IMR-90 (cell line): ENCODE measurements at places on chromosomes 5 and 9. TPM values are rescaled to one million over a fixed set of nuclear protein-coding genes. Genes with fewer than 3 reads are reported as not detected.

FNBP1 gene
- 15.4 and 21.4 TPM in 2 replicates for total RNA-seq

RNF183 gene
- not detected in 2 replicates for total RNA-seq

IL3 gene
- not detected in 2 replicates for total RNA-seq

ADGRD2 gene
- total RNA-seq, result not detected in 2 replicates

DNA sequence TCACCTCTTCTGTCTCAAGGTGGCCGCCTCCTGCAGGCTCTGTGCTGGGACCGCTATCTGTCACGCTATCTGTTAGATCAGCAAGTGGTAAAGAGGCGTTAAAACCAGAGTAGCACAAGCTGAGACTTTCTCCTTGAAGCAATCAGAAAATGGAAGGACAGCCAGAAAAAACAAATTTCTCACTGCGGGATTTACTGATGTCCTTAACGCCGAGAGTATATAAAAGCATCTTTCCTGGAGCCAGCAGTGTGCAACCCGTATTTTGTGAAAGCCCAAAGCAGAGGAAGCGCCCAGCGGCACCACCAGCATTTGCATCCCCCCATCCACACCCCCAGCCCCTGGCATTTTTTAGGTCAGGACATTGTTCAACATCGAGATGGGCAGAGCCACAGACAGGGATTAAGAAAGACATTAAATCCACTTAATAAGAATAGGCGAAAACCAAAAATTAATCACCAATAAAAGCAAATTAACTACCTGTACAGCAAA is 48.6 kb downstream of the DUSP1 start:
- H3K36me3 ChIP-seq, result no peaks in the 10 kb centered on the region
- no peak for DNase-seq
- H3K4me1 ChIP-seq, result peaks cover 5% of the 10 kb centered on the region
- H3K27ac ChIP-seq, result no peak overlapping the region
- no peak overlapping the region for H3K4me3 ChIP-seq

- no peaks in the 10 kb centered on the region for H3K36me3 ChIP-seq
- DNase-seq, result no peak
- H3K27me3 ChIP-seq, result no peaks in the 10 kb centered on the region
- no peak overlapping the region for H3K4me3 ChIP-seq
- H3K4me1 ChIP-seq, result no peaks in the 10 kb centered on the region
These were observed 26.3 kb downstream of the SPZ1 start for GRCh38 chr5:80346055-80346454.

DNA sequence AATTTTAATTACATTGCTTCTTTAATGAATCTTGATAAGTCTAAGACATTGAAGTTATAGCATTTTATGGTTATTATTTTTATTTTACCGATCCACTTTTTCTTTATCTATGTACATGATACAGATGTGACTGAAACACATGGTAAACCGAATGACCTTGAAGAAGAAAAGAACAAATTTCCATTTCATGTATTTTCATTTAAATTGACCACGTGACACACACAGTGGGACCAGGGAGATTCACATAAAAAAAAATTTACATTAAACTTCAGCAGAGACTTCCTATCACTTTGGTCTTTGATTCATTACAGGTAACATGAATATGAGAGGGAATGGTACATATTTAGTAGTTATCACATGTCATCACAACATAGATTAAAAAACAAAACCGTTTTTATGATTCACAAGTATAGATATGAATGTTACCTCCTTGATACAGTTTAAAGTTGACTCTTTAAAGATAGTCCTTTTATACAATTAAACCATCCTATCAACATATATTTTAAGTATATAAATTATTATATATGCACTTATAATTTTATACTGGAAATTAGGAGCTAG is 133.1 kb downstream of the ZCCHC7 start:
- no peak overlapping the region for H3K4me3 ChIP-seq
- no peaks in the 10 kb centered on the region for H3K36me3 ChIP-seq
- no peaks in the 10 kb centered on the region for H3K27me3 ChIP-seq
- H3K4me1 ChIP-seq, result no peaks in the 10 kb centered on the region

GRCh38 chr9:98943682-98944056 is at the start of gene COL15A1:
Gene COL15A1 (plus strand): TSS chr9:98943907. CDS start chr9:98944062, 155 bp downstream.
- H3K4me1 ChIP-seq, result peaks cover 3% of the 10 kb centered on the region; the same call in 1 of the 2 replicates
- DNase-seq, result no peak
- H3K4me3 ChIP-seq, result peak within 1 kb of the TSS; percentile 99
- peaks cover 11% of the 10 kb centered on the region; the same call in 1 of the 2 replicates for H3K36me3 ChIP-seq
- H3K27me3 ChIP-seq, result peaks cover 35% of the 10 kb centered on the region

- no peak overlapping the region for H3K4me3 ChIP-seq
- H3K27me3 ChIP-seq, result no peaks in the 10 kb centered on the region; the same call in 1 of the 2 replicates
- no peaks in the 10 kb centered on the region for H3K36me3 ChIP-seq
- no peaks in the 10 kb centered on the region for H3K4me1 ChIP-seq
- no peak overlapping the region for H3K27ac ChIP-seq
- peak; percentile 4 for DNase-seq
These were observed 356.5 kb upstream of the TUSC1 start for GRCh38 chr9:26034786-26035185.

GRCh38 chr5:132896685-132897084 is 23.2 kb downstream of the LEAP2 start:
- no peaks in the 10 kb centered on the region for H3K4me1 ChIP-seq
- no peak for DNase-seq
- H3K4me3 ChIP-seq, result no peak overlapping the region

DNA sequence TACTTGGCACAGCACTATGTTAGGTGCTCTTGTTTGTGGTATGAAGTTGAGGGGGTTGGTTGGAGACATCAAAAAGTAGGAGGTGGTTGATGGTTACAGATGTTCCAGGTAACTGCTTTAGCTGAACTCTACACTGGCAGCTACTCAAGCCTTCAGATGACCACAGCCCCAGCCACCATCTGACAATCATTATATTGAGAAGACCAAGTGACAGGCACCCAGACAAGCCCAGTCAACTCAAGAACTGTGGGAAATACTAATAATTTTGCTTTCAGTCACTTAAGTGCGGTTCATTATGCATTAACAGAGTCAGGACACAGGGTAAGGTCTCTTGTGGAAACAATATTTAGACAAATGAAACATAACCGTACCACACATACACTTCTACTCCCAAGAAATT is 38.9 kb upstream of the SLIT3 start:
- DNase-seq, result no peak
- H3K4me1 ChIP-seq, result 0 out of 2 replicates have a peak, but pooled peaks cover 1% of the 10 kb centered on the region
- H3K27ac ChIP-seq, result no peak overlapping the region
- H3K27me3 ChIP-seq, result no peaks in the 10 kb centered on the region

GRCh38 chr5:93723005-93723404 is 18.4 kb downstream of the POU5F2 start:
- no peaks in the 10 kb centered on the region for H3K27me3 ChIP-seq
- DNase-seq, result peak; percentile 46
- no peak overlapping the region for H3K4me3 ChIP-seq
- H3K36me3 ChIP-seq, result no peaks in the 10 kb centered on the region
- peaks cover 2% of the 10 kb centered on the region for H3K4me1 ChIP-seq
- no peak overlapping the region for H3K27ac ChIP-seq

DNA sequence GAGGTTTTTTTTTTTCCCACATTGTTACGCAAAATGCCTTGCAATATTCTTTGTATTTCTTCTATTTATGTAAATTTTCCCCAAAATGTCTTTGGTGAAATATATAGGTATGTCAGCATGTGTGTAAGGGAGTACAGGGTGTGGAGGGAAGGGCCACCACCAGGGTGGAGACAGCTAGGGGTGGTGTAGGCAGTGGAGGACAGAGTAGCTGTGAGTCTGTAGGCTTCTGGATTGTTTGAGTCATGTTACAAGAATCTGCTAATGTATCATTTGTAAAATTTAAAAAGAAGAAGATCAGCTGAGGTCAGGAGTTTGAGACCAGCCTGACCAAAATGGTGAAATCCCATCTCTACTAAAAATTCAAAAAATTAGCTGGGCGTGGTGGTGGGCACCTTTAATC is 175.5 kb downstream of the NXNL2 start:
- no peak overlapping the region for H3K4me3 ChIP-seq
- peak; percentile 17 for DNase-seq
- H3K4me1 ChIP-seq, result no peaks in the 10 kb centered on the region
- no peaks in the 10 kb centered on the region for H3K27me3 ChIP-seq
- no peaks in the 10 kb centered on the region for H3K36me3 ChIP-seq
- no peak overlapping the region for H3K27ac ChIP-seq

- H3K36me3 ChIP-seq, result peaks cover 2% of the 10 kb centered on the region; the same call in 1 of the 2 replicates
- DNase-seq, result no peak
- H3K27me3 ChIP-seq, result no peaks in the 10 kb centered on the region
- H3K4me1 ChIP-seq, result peaks cover 40% of the 10 kb centered on the region
- H3K4me3 ChIP-seq, result peak overlapping the region; percentile 72
These were observed 123.7 kb downstream of the C9orf50 start for GRCh38 chr9:129497005-129497812.

GRCh38 chr5:97046270-97046982 is 96.0 kb downstream of the LIX1 start:
- H3K27me3 ChIP-seq, result peaks cover 19% of the 10 kb centered on the region
- H3K27ac ChIP-seq, result no peak overlapping the region
- H3K4me3 ChIP-seq, result no peak overlapping the region
- DNase-seq, result peak; percentile 25

- H3K36me3 ChIP-seq, result no peaks in the 10 kb centered on the region
- H3K4me3 ChIP-seq, result no peak overlapping the region
- H3K27me3 ChIP-seq, result no peaks in the 10 kb centered on the region
These were observed 64.6 kb upstream of the HAPLN1 start for GRCh38 chr5:83785176-83785668.

GRCh38 chr9:110029956-110030480 is 177.9 kb downstream of the C9orf152 start:
- no peaks in the 10 kb centered on the region for H3K27me3 ChIP-seq
- H3K36me3 ChIP-seq, result no peaks in the 10 kb centered on the region
- H3K4me3 ChIP-seq, result no peak overlapping the region
- peak overlapping the region; percentile 71 for H3K27ac ChIP-seq
- H3K4me1 ChIP-seq, result peaks cover 20% of the 10 kb centered on the region
- DNase-seq, result no peak

- no peak overlapping the region for H3K27ac ChIP-seq
- DNase-seq, result no peak
- H3K36me3 ChIP-seq, result peaks cover 32% of the 10 kb centered on the region
- no peak overlapping the region for H3K4me3 ChIP-seq
- no peaks in the 10 kb centered on the region for H3K27me3 ChIP-seq
- peaks cover 22% of the 10 kb centered on the region for H3K4me1 ChIP-seq
These were observed 11.9 kb downstream of the BASP1 start for GRCh38 chr5:17229313-17229712.

- H3K27me3 ChIP-seq, result no peaks in the 10 kb centered on the region
- peak; percentile 70 for DNase-seq
- no peaks in the 10 kb centered on the region; the same call in 1 of the 2 replicates for H3K36me3 ChIP-seq
- H3K27ac ChIP-seq, result no peak overlapping the region
- peaks cover 28% of the 10 kb centered on the region for H3K4me1 ChIP-seq
These were observed 39.6 kb downstream of the PDCD1LG2 start for GRCh38 chr9:5549658-5550650.

GRCh38 chr5:15798006-15798405 is 298.0 kb downstream of the FBXL7 start:
- H3K36me3 ChIP-seq, result no peaks in the 10 kb centered on the region
- no peak overlapping the region for H3K4me3 ChIP-seq
- no peak for DNase-seq
- no peaks in the 10 kb centered on the region for H3K27me3 ChIP-seq
- H3K27ac ChIP-seq, result no peak overlapping the region
